Stimulated activated CD4-positive, alpha-beta T cell treated with anti-CD3 and anti-CD28 coated beads, Interleukin-4, amount 100 ng/mL, for 24 hours (primary cell): ENCODE measurements at places on chromosomes 3 and 15.

DNA sequence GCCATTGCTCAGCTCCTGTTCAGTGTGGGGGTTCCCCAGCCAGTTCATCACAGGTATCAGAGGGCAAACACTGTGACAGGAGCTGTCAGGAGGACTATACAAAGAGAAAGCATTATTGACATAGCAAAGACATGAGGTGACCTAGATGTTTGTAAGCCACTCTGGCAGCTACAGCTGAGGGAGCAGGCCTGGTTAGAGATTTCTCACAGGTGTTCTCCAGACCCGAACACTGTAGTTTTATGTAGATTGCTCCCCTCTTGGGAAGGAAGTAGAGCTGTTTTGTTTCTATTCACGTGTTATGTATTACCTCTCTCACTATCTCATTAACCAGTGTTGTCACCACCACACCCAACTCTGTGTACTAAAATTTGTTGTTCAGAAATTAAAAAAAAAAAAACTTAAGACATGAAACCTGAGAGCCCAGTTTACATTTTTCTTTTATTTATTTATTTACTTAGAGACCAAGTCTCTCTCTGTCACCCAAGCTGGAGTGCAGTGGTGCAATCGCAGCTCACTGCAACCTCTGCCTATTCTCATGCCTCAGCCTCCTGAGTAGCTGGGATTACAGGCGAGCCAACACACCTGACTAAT is 123.7 kb downstream of the RBPMS2 start:
- peak; percentile 45 for DNase-seq

GRCh38 chr3:77149382-77149781 is 109.5 kb downstream of the ROBO2 start:
- DNase-seq, result no peak

- no peak for DNase-seq
Measured at GRCh38 chr3:47162697-47163168, 1.2 kb downstream of the SETD2 start.

DNA sequence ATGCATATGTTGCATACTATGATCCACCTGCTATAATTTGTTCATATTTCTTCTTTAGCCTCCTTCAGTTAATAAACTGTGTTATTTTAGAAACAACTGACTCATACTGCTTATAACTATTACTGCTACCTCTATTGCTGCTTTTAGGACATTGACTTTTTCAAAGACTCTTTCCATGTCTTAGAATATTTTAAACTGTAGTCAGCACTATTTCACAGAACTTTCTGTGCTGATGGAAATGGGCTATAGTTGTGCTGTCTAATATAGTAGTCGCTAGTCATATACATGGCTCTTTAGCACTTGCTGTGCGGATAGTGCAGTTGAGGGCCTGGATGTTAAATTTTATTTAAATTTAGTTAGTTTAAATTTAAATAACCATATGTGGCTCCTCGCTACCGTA is 55.6 kb downstream of the NEK11 start:
- DNase-seq, result no peak

- peak; percentile 13 for DNase-seq
Measured at GRCh38 chr15:66701422-66702034, 508 bp upstream of the SMAD6 start.

DNA sequence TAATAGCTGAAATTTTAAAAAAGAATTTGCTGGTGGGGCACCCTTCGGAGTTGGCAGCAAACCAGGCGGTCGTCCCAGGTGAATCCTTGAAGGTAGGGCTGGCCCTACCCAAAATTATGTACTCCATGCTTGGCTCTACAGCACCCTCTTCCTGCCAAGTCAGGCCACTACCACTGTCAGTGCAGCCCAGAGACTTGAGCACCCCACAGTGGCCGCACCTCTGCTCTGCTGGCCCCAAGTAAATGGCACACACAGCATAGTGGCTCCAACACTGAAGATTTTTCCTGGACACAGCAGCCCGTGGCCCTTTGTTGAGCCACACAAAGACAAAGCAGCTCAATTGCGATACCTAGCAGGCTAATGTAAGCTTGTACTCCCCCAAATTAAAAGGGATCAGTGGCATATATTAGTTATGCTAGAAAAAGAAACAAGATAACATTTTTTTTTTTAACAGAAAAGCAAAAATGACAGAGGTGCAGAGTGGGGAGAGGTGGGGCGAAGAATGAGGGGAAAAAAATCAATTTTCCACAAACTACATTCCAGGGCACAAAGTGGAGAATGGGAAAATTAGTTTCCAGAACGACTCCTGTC is 250.5 kb downstream of the UACA start:
- peak; percentile 66 for DNase-seq

GRCh38 chr3:171876680-171877147 is 33.6 kb downstream of the TMEM212 start:
- no peak for DNase-seq

DNA sequence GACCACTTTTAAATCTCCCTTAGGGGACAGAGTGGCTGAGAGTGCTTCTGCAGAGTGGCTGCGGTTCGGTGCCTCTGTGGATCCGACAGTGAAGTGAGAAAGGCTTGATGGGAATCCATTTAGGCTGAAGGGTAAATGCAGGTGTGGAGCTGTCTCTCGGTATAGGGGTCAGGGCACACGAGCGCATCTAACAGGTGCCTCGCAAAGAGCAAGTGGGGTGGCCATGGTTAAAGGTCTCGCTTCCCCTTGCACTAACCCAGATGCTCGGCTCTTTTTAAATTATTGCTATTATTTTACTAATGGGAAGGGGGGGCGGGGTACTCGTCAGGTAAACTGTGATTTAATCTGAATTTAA is 598 bp upstream of the GJD2 start:
- no peak for DNase-seq

- no peak for DNase-seq
Measured at GRCh38 chr15:40092979-40093869, 15.5 kb downstream of the BMF start.

DNA sequence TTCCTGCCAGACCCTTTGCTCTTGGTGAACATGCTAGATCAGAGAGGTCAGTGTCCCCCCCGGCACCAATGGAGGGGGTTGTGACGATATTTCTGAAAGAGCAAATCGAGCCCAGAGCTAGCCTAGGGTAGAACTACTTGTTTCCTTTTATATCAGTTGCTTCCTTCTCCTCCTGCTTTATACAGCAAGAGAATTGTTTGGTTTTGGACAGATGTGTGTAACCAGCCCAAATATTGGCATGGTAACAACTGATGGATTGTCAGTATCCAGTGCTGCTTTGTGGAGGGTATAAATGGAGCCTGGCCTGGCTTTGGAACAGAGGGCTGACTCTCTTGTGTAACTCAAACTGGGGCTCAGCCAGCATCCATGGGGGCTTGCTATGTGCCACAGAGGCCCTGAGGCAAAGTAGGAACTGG is 27.2 kb downstream of the SNX1 start:
- no peak for DNase-seq

DNA sequence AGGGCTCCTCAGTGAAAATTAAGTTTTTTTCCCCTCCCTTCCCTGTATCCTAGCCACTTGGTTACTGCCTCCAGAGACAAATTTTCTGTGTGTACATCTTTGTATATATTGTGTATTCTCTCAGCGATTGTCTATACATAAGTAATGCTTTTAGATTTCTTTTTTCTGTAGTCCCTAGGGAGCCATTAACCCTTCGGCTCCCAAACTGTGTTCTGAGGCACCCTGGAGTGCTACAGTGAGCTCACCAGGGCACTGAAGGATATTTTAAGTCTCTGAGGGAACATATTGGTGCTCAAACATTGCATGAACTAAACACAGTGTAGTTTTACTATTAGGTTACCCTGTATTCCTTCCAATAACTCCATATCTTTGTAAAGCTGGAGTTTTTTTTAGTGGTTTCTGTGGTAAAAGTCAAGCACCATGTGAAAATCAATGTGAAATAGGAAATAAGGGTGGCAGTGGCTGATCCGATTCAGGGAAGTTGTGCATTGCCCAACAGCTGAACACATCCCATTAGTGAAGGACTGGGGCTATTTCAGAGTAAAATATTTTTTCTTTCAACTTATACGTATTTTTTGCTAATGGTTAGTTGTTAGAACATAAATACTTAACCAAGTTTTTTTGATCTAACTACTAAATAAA is 43.0 kb downstream of the USP13 start:
- DNase-seq, result no peak

- no peak for DNase-seq
Measured at GRCh38 chr3:183800243-183800863, 25.0 kb downstream of the MAP6D1 start.
